ENCODE measurements at places on chromosomes 16 and 17.

DNA sequence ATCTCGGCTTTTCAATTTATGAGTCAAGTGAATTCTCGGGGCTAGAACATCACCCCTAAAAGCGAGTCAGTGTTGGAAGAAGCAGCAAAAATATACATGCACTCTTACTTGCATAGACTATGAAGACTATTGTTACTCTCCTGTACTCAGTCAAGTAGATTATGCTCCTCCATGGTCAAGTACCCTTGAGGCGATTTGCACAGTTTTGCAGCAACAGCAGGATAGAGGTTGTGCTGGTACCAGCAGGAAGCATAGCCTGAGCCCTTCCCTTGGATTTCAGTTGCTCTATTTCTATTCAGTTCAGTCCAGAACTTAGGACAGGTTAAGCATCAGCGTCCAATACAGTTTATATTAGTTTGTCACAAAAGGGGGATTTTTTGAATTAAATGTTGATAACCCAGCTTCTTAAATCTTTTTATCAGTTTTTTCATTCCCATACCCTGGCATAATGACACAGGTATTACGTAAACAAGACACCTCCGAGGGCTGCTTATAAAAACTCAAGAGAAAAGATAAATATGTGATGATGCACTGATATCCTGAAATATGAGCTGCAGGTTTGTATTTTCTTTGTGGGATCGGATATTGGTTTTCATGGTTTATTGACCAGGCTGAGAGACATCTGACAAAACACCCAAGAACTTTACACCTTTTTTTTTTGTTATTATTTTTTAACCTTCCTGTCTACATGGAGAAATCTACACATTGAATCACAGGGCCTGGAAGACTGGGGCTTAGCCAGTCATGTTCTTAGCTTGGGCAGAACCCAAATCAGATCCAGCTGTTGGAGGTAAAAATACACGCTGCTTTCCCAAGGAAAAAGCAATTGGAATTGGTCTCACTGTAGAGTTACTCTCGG lies 144.1 kb downstream of the PITPNC1 start:
- H3K27ac ChIP-seq = peak overlapping the region; percentile 1
- H3K4me3 ChIP-seq = no peak overlapping the region
- no peaks in the 10 kb centered on the region for H3K36me3 ChIP-seq

DNA sequence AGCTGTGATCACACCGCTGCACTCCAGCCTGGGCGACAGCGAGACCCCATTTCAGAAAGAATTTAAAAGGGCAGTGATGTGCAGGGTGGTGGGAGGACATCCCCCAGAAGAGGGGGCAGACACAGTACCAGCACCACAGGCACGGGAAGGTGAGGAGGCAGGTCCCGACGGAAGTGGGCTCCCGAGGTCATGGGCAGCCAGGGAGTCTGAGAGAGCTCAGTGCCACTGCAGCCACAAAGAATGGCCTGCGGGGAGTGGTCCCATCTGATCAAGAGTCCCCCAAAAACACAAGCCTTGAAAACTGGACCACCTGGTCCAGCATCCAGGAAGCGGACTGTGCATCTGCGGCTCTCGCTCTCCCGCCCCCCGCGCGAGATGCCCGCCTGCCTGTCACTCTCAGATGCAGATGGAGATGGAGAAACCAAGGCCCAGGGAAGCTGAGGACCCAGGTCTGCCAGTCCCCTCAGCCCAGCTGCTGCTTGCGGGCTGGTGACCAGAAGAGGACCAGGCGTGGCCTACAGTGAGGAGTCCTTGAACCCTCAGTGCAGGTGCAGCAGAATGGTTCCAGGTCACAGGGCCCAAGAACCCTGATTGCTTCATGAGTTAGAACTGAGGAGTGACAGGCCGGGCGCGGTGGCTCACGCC lies 4.3 kb upstream of the CAPN15 start:
- peaks cover 4% of the 10 kb centered on the region for H3K36me3 ChIP-seq
- no peaks in the 10 kb centered on the region for H3K27me3 ChIP-seq
- H3K27ac ChIP-seq = no peak overlapping the region
- no peaks in the 10 kb centered on the region for H3K4me1 ChIP-seq
- no peak for DNase-seq

GRCh38 chr16:7390974-7391373 lies 58.3 kb downstream of the RBFOX1 start:
- H3K4me3 ChIP-seq = no peak overlapping the region
- H3K4me1 ChIP-seq = no peaks in the 10 kb centered on the region
- no peak overlapping the region for H3K27ac ChIP-seq

DNA sequence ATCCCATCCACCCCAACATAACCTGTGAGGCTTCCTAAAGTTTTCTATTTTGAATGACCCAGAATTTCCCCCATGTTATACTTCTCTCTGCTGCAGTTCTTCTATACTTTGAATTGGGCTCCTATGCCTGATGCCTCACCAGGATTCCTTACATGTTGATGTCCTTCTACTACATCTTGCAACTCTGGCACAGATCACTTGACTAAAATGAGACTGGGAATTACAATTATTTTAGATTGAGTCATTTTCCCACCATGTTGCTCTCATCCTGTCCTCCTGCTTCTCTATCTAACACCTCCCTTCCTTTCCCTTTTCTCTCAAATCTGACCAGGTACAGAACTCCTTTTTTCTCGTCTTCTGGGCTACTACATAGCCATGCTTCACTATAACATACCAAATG lies 314.0 kb upstream of the KCNJ16 start:
- no peak overlapping the region for H3K27ac ChIP-seq
- no peak overlapping the region for H3K4me3 ChIP-seq
- no peaks in the 10 kb centered on the region for H3K4me1 ChIP-seq
- no peaks in the 10 kb centered on the region for H3K27me3 ChIP-seq
- no peak for DNase-seq

DNA sequence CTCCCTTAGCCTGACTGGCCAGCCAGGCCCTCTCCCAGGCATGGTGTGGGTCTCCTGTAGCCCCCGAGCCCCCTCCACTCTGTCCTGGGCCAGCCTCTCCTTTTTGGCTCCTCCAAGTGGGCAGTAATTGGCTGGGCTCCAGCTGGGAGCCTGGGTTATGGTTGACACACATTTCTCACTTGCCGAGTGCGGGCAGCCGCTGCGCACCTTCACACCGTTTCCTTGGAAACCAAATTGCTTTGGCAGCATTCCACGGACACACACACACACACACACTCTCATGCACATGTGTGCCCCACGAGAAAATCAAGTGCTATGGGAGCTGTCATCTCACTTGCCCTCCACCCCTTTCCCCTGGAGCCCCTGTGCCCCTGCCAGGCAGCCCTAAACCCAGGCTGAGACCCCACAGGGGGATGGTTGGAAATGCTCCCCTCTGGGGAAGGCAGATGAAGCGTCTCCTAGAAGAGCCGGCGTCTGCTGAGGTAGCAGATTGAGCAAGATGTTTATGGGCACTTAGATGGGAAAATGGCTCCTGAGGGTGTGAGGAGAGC lies 402.7 kb upstream of the TNRC6C start:
- H3K4me1 ChIP-seq = no peaks in the 10 kb centered on the region
- H3K27me3 ChIP-seq = peaks cover 5% of the 10 kb centered on the region
- no peak overlapping the region for H3K27ac ChIP-seq
- H3K36me3 ChIP-seq = no peaks in the 10 kb centered on the region

DNA sequence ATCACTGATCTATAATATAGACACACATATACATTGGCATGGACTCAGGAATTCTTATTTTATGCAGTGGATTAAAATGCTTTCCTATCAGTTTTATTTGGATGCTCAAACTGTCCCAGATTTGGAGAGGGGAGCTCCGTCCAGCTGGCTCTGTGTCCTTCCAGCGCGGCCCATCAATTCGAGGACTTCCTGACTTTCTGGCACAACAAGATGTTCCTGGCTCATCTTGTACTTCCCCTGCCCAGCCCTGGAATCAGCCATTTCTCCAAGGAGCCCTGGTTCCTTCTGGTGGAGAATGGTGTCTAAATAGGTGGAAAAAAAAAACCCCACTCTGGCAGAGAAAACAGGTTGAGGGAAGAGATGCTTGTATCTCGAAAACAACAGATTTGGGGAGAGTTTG lies 94.5 kb downstream of the CRISPLD2 start:
- no peaks in the 10 kb centered on the region for H3K27me3 ChIP-seq
- DNase-seq = no peak
- no peaks in the 10 kb centered on the region for H3K4me1 ChIP-seq
- no peak overlapping the region for H3K4me3 ChIP-seq
- H3K27ac ChIP-seq = no peak overlapping the region

- no peaks in the 10 kb centered on the region for H3K27me3 ChIP-seq
- H3K27ac ChIP-seq = no peak overlapping the region
- no peak overlapping the region for H3K4me3 ChIP-seq
- peaks cover 50% of the 10 kb centered on the region for H3K36me3 ChIP-seq
- DNase-seq = peak; percentile 18
Measured at GRCh38 chr17:57603546-57603945, 141.6 kb downstream of the CCDC182 start.

- no peaks in the 10 kb centered on the region for H3K4me1 ChIP-seq
- no peak overlapping the region for H3K4me3 ChIP-seq
- H3K27me3 ChIP-seq = no peaks in the 10 kb centered on the region
- H3K27ac ChIP-seq = no peak overlapping the region
Measured at GRCh38 chr17:11578998-11579397, 19.3 kb upstream of the DNAH9 start.

- DNase-seq = no peak
- H3K36me3 ChIP-seq = no peaks in the 10 kb centered on the region
- H3K27me3 ChIP-seq = no peaks in the 10 kb centered on the region
Measured at GRCh38 chr17:7186241-7186640, 7.1 kb upstream of the ASGR1 start.

- H3K36me3 ChIP-seq = no peaks in the 10 kb centered on the region
- H3K27me3 ChIP-seq = peaks cover 9% of the 10 kb centered on the region
- no peak for DNase-seq
- H3K4me3 ChIP-seq = no peak overlapping the region
- H3K4me1 ChIP-seq = no peaks in the 10 kb centered on the region
Measured at GRCh38 chr17:36475346-36475970, 11.0 kb upstream of the ZNHIT3 start.

GRCh38 chr16:10824111-10824893 lies 5.7 kb upstream of the TVP23A start:
- H3K4me1 ChIP-seq = no peaks in the 10 kb centered on the region
- no peaks in the 10 kb centered on the region for H3K36me3 ChIP-seq
- peaks cover 4% of the 10 kb centered on the region for H3K27me3 ChIP-seq
- no peak overlapping the region for H3K27ac ChIP-seq
- peak; percentile 83 for DNase-seq

- H3K4me1 ChIP-seq = no peaks in the 10 kb centered on the region
- no peaks in the 10 kb centered on the region for H3K27me3 ChIP-seq
- H3K4me3 ChIP-seq = no peak overlapping the region
- H3K36me3 ChIP-seq = peaks cover 93% of the 10 kb centered on the region
- DNase-seq = no peak
- no peak overlapping the region for H3K27ac ChIP-seq
Measured at GRCh38 chr17:80244871-80245509, 15.7 kb upstream of the RNF213 start.

- H3K4me3 ChIP-seq = no peak overlapping the region
- no peak overlapping the region for H3K27ac ChIP-seq
Measured at GRCh38 chr16:84763629-84764028, 56.2 kb upstream of the CRISPLD2 start.

GRCh38 chr17:80832266-80832676 lies 159.4 kb upstream of the CHMP6 start:
- no peak overlapping the region for H3K4me3 ChIP-seq
- peak overlapping the region; percentile 93 for H3K27ac ChIP-seq
- peaks cover 3% of the 10 kb centered on the region for H3K4me1 ChIP-seq
- peak; percentile 42 for DNase-seq

- peaks cover 8% of the 10 kb centered on the region for H3K27me3 ChIP-seq
- no peaks in the 10 kb centered on the region for H3K36me3 ChIP-seq
- no peak overlapping the region for H3K4me3 ChIP-seq
Measured at GRCh38 chr17:56742601-56743000, 91.1 kb downstream of the C17orf67 start.

- H3K27me3 ChIP-seq = no peaks in the 10 kb centered on the region
- DNase-seq = no peak
- no peaks in the 10 kb centered on the region for H3K36me3 ChIP-seq
- H3K27ac ChIP-seq = peak overlapping the region; percentile 85
Measured at GRCh38 chr16:73054125-73054484, 6.2 kb upstream of the ZFHX3 start.

- no peaks in the 10 kb centered on the region for H3K4me1 ChIP-seq
- H3K4me3 ChIP-seq = no peak overlapping the region
- H3K36me3 ChIP-seq = no peaks in the 10 kb centered on the region
- H3K27me3 ChIP-seq = no peaks in the 10 kb centered on the region
- no peak overlapping the region for H3K27ac ChIP-seq
- DNase-seq = peak; percentile 83
Measured at GRCh38 chr17:19447085-19447583, 36.1 kb downstream of the RNF112 start.

GRCh38 chr16:5903153-5903552 lies 805.6 kb upstream of the EEF2KMT start:
- H3K4me1 ChIP-seq = no peaks in the 10 kb centered on the region
- no peak overlapping the region for H3K4me3 ChIP-seq
- no peaks in the 10 kb centered on the region for H3K27me3 ChIP-seq
- no peak for DNase-seq
- H3K27ac ChIP-seq = no peak overlapping the region

DNA sequence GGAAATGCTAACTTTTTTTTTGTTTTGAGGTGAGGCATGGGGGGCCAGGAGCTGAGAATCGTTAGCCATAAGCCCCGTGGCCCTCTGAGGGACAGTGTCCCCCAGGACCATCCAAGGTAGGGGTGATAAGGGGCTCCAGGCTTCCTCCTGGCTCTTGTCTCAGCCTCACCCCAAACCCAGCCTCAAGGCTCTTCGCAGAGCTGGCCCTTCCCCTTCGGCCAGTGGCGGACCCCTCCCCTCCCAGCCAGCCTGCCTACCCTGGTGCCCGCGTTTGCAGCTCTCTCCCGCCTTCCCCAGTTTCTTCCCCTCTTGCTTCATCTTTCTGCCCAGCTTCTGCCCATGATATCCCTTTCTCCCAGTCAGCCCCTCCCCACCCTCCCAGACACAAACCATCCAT lies 22.7 kb upstream of the ATP2A3 start:
- no peak for DNase-seq
- no peak overlapping the region for H3K4me3 ChIP-seq
- no peaks in the 10 kb centered on the region for H3K36me3 ChIP-seq
- no peak overlapping the region for H3K27ac ChIP-seq
- no peaks in the 10 kb centered on the region for H3K4me1 ChIP-seq
